ENCODE measurements at places on chromosomes 2 and 18.

GRCh38 chr18:76412818-76413565, 82.0 kb downstream of the ZNF516 start:
- no peak for DNase-seq

- DNase-seq: no peak
These were observed 103.6 kb downstream of the DOCK10 start for GRCh38 chr2:224938651-224939182.

GRCh38 chr2:230827774-230828271, 36.9 kb upstream of the ITM2C start:
- no peak for DNase-seq

GRCh38 chr2:147173798-147174197, 671.0 kb upstream of the ACVR2A start:
- DNase-seq: no peak

- no peak for DNase-seq
These were observed 51.5 kb downstream of the KLHL29 start for GRCh38 chr2:23436346-23437098.

DNA sequence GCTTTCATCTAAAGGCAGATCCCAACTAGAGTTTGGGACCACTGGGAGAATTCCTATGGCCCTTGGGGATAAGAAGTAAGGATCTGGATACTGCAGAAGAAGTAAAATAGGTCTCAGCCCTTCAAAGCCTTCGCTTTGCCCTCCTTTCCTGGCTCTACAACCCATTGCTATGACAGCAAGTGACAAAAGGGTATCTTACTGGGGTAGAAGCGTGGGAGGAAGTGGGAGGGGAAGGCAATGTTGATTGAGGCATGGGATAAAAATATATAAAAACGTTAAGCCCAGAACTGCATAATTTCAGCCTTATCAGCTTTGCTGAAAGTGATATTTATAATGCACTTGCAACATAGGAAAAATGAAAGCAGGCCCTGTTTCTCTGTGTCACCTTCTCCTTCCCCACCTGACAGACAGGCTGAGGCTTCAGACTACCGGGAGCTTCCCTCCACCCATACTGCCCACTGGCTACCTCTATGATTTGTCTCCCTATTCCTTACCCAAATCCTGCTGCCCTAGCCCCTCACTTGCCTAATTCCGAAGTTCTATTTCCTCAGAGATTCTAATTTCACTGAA, 14.9 kb upstream of the SOS1 start:
- DNase-seq: no peak

DNA sequence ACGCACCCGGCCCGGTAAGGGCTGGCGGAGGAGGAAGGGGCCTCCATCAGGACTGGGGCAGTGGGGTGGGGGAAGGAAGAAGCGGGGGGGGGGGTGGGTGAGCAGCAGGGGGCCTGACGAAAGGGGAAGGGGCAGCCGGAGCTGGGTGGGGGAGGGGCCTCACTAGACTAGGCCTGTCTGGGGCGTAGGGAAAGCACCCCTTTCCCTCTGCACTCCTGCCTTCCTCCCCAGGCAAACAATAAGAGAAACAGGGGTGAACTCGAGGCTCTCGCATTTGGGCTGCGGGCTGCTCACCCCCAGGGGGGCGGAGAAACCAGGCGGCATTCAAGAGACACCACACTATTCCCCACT, 82.7 kb upstream of the POMC start:
- DNase-seq: no peak

DNA sequence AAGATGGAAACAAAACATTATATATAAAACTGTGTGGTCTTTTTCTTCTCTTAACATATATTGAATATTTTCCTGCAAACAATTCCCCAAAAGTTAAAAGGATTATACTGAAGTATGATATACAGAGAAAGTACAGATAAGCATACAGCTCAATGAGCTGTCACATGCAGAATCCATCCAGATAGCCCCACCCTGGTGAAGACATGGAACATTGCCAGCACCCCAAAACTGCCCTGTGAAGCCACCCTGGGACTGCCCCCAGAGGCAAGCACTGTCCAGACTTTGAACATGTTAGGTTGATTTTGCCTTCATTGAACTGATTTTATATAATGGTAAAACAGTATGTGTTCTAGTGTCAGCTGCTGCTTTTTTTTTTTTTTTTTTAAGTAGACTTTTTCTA, 112.3 kb upstream of the IL1R2 start:
- no peak for DNase-seq

- no peak for DNase-seq
These were observed 34.5 kb downstream of the ZNF519 start for GRCh38 chr18:14097761-14098160.

DNA sequence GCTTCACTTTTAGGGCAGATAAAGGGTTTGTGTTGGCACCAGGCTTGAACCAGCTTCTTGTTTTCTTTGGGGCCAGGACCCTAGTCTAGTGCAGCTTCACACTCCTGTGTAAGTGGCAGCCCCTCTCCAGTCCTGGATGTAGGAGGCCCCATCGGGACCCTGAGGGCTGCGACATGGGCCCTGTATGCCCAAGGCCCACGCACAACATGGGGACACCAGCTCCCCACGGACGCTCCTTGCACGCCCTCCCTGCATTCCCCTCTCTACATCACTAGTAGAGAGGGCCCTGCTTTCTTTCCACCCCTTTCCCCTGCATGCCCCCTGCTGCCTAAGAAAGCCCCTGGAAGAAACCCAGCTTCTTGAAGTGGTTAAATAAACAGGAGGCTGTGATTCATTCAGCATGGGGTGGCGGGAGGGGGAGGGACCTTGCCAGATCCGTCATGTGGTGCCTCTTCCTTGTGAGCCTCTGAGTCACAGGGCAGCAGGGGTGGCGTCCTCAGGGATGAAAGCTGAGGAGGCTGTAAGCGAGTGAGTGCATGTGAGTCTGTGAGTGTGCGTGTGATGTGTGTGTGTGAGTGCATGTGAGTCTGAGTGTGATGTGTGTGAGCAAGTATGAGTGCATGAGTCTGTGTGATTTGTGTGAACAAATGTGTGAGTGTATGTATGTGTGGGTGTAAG, 42.5 kb downstream of the COPS8 start:
- DNase-seq: no peak

DNA sequence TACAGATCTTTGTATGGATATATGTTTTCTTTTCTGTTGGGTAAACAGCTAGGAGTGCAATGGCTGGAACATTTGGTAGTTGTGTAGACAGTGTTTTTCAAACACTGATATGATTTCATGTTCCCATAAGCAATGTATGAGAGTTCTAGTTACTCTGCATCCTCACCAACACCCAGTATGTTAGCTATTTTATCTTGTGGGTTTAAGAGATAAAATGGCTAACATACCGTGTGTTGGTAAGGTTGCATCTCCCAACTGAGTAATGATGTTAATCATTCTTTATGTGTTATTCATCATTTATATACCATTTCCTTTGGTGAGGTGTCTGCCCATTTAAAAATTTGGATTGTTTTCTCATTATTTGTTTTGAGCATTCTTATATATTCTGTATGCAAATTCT, 65.7 kb downstream of the LYPD6B start:
- no peak for DNase-seq

- no peak for DNase-seq
These were observed 140.1 kb downstream of the PTGR3 start for GRCh38 chr18:75068682-75069435.

DNA sequence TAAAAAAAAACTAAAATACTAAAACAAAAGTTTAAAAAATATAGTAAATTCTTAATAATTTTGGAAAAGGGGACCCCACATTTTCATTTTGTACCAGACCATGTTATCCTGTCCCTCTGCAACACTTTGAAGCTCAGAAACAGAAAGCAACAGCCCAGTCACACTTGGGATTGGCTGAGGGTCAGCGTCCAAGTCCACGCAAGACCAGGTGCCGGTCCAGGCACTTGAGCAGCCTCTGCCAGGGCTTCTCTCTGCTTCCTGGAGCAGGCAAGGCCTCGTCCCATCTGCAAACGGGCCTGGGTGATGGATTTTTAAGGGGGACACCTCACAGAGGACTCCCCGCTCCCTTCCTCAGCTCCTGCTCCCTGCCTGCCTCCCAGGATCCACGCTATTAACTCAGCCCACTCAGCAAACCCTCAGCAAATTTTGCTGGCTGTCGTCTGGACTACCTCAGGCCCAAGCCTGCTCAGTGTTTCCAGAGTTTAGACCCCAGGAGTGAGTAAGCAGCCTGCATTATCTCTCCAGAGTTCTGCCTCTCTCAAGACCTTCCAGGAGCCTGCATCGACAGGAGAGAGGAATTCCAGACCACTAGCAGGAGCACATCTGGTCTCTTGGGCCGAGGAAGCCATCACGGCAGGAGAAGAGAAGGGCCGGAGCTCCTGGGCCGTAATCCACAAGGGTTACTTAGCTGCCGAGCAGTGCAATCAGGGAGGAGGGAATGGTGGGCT, 88.7 kb upstream of the STPG4 start:
- DNase-seq: no peak
